ENCODE measurements at places on chromosomes 2 and 18. TPM values are rescaled to one million over a fixed set of nuclear protein-coding genes. Genes with fewer than 3 reads are reported as not detected.
A peak's percentile ranks its signal among the peaks of the same experiment; 100 is the strongest.

- no peak overlapping the region for H3K4me3 ChIP-seq
- no peaks in the 10 kb centered on the region for H3K27me3 ChIP-seq
- DNase-seq, result peak; percentile 23
- H3K4me1 ChIP-seq, result peaks cover 31% of the 10 kb centered on the region
- H3K36me3 ChIP-seq, result no peaks in the 10 kb centered on the region
Observed at GRCh38 chr2:136376211-136376610, 258.3 kb upstream of the CXCR4 start.

GRCh38 chr2:159817283-159817682 is 19.3 kb upstream of the CD302 start:
- no peaks in the 10 kb centered on the region for H3K36me3 ChIP-seq
- DNase-seq, result no peak
- H3K4me3 ChIP-seq, result no peak overlapping the region

DNA sequence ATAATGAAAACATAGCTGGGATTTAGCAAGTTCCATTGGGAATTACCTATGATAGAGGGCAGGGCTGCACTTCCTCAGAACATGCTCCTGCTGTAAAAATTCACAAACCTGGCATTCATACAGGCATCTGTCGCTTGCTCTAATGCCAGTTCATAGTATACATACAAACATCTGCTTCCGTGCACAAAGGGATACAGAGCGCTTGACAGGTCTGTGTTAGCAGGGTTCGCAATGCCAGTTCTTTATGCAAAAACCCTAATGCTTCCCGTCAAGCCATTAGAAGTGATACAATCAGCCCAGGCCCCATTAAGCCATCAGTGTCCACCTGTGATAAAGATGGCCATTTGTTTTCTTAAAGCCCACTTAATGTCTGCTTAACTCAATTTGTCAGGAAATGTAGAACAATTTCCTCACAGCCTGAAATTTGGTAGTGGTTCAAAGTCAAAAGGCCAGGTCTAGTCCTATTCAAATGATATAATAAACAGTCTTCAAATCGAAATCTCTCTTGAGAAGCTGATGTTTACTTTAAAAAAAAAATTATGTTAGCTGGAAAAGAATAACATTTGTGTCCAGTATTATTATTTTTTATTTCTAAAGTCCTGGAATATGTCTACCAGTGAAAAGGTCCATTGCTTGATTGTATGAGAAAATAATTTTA is 556.3 kb downstream of the ARHGAP15 start:
- no peaks in the 10 kb centered on the region for H3K36me3 ChIP-seq
- no peak overlapping the region for H3K27ac ChIP-seq
- H3K4me3 ChIP-seq, result peak overlapping the region; percentile 41
- H3K4me1 ChIP-seq, result peaks cover 12% of the 10 kb centered on the region
- DNase-seq, result peak; percentile 45

DNA sequence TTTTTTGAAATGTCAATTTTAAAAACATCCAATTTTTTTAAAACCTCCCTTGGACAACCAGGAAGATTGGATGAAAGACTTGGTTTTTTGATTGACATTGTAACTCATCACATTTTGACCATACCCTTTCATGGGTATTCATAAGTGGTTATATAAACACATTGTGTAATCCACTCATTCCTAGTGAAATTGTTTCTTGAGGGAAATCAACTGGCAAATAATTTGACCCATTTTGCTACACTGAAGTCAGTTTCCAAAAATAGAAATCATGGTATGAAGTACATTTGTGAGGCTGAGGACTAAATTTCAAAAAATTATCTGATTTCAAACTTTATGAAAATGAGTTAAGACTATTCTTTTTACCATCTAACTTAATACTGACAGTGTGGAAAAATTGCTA is 31.5 kb downstream of the FBXO48 start:
- H3K4me1 ChIP-seq, result no peaks in the 10 kb centered on the region
- H3K4me3 ChIP-seq, result no peak overlapping the region
- H3K36me3 ChIP-seq, result no peaks in the 10 kb centered on the region
- DNase-seq, result no peak

GRCh38 chr2:2875831-2876230 is 501.8 kb downstream of the EIPR1 start:
- H3K4me3 ChIP-seq, result no peak overlapping the region
- no peaks in the 10 kb centered on the region for H3K4me1 ChIP-seq
- H3K27ac ChIP-seq, result no peak overlapping the region

DNA sequence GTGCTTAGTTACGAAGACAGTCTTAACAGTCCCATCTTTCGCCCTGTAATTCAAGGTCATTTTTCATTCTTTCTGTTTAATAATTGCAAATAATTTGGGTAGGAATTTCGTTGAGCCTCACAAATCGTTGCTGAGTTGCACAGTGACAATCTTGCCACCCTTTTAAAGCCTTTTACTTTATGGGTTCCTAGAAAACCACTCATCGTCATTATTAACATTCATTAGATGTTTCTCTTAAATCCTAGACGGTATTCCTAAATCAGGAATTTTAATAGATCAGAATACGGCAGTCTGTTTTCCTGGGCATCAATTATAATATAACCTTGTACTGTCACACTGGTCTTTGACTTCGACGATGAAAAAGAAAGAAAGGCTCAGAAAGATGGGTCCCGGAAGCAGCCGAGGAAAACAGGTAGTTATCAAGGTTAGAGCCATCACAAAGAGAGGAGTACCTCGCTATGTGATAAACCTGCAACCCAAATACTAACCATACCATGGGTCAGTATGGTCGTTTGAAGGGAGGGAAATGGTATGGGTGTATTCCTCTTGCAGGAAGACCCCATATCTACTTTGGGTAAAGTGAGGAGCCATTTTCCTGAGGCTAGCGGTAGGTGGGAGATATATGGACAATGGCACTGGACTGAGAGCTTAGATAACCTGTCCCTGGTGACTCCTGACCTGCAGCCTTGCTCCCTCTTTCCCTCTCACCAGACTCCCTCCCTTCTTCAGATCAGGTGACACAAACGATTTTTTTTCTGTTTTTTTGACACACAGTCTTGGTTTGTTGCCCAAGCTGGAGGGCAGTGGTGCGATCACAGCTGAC is 981 bp upstream of the SF3B1 start:
- no peaks in the 10 kb centered on the region for H3K27me3 ChIP-seq
- peak overlapping the region; percentile 96 for H3K27ac ChIP-seq
- no peak for DNase-seq
- 0 out of 2 replicates have a peak, but pooled peaks cover 5% of the 10 kb centered on the region for H3K4me1 ChIP-seq

The ABCA12 gene
- total RNA-seq, result 0.03 TPM

GRCh38 chr2:219214141-219214540 is 4.6 kb downstream of the ABCB6 start:
- H3K4me1 ChIP-seq, result no peaks in the 10 kb centered on the region
- H3K36me3 ChIP-seq, result peaks cover 28% of the 10 kb centered on the region
- no peaks in the 10 kb centered on the region for H3K27me3 ChIP-seq
- DNase-seq, result no peak
- H3K27ac ChIP-seq, result no peak overlapping the region

The LOXL3 gene
- 16.8 TPM for total RNA-seq

DNA sequence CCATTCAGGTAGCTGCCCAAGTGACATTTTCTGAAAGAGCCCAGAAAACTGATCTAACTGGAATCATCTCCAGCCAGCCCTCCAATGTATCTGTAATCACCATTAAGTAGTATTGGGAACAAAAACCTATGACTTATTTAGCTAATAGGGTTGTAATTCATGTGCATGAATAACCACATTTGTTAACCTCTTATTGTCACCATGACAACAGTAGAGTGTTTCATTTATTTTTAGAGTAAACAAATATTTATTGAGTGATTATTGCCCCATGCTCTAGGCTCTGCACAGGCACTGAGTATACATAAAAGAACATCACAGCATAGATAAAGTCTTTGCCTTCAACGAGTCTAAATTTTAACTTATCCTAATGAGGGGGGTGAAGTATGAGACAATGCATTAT is 265.4 kb upstream of the UBE2E3 start:
- no peak overlapping the region for H3K4me3 ChIP-seq
- no peaks in the 10 kb centered on the region for H3K36me3 ChIP-seq
- no peaks in the 10 kb centered on the region for H3K27me3 ChIP-seq
- no peak for DNase-seq
- no peak overlapping the region for H3K27ac ChIP-seq

DNA sequence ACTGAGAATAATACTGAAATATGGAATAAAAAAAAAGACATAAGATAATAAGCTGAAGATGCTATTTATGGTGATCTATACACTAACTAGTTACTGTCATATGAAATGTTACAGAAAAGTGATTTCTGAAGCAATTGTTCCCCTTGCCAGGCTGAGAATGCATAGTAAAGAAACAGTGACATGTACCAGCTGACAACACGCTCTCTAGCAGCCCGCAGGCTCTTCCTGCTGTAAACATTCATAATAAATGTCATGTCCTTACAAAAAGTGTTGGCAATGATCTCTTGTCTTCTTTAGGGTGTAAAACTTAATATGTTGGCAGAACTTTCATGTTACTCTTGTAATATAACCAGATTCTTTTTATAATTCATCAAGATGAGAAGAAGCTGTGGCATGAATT is 1171.3 kb downstream of the DSC3 start:
- H3K27ac ChIP-seq, result no peak overlapping the region
- no peaks in the 10 kb centered on the region for H3K4me1 ChIP-seq
- no peak for DNase-seq
- no peaks in the 10 kb centered on the region for H3K36me3 ChIP-seq
- no peaks in the 10 kb centered on the region for H3K27me3 ChIP-seq
- H3K4me3 ChIP-seq, result no peak overlapping the region

- peak; percentile 8 for DNase-seq
- no peak overlapping the region for H3K27ac ChIP-seq
- H3K27me3 ChIP-seq, result no peaks in the 10 kb centered on the region
Observed at GRCh38 chr2:70477441-70477844, 76.2 kb downstream of the TGFA start.

The SLC66A3 gene
- total RNA-seq, result 5.0 TPM

The CPO gene
- total RNA-seq, result not detected

The HTR2B gene
- total RNA-seq, result 0.15 TPM

DNA sequence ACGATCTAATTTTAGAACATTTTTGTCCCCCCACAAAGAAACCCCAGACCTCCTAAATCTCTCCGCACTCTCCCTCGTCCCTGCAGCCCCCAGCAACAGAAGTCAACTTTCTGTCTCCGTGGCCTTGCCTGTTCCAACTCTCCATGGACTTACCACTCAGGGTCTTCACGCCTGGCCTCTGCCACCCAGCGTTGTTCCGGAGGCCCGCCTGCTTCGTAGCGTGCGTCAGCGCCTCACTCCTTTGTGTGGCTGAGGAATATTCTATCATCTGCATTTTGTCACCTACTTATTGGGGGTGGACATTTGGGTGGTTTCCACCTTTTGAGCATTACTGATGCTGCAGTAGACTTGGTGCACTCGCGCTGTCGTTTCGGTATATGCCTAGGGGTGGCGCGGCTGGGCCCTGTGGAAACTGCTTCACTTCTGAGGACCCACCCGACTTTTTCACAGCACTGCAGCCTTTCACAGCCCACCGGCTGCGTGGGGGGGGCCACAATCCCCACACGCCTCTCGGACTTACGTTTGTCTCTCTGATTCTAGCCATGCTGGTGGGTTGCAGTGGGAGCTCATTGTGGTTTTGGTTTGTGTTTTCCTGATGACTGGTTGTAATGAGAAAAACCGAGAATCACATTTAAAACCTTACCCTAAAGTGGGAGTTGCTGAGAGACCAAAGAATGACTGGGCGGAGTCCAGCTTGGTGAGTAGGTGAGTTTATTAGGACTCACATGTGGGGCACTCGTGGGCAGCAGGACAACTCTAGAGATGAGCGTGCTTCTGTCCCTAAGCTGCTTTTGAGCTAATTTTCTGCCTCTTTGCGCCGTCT is 1.4 kb upstream of the HSBP1L1 start:
- no peak for DNase-seq
- H3K4me1 ChIP-seq, result peaks cover 16% of the 10 kb centered on the region
- no peaks in the 10 kb centered on the region for H3K27me3 ChIP-seq
